Activated CD4-positive, alpha-beta T cell treated with anti-CD3 and anti-CD28 coated beads for 36 hours (primary cell): ENCODE measurements at places on chromosomes 1 and 21.

- DNase-seq = no peak
Measured at GRCh38 chr21:46207920-46208591, 20.5 kb downstream of the LSS start.

DNA sequence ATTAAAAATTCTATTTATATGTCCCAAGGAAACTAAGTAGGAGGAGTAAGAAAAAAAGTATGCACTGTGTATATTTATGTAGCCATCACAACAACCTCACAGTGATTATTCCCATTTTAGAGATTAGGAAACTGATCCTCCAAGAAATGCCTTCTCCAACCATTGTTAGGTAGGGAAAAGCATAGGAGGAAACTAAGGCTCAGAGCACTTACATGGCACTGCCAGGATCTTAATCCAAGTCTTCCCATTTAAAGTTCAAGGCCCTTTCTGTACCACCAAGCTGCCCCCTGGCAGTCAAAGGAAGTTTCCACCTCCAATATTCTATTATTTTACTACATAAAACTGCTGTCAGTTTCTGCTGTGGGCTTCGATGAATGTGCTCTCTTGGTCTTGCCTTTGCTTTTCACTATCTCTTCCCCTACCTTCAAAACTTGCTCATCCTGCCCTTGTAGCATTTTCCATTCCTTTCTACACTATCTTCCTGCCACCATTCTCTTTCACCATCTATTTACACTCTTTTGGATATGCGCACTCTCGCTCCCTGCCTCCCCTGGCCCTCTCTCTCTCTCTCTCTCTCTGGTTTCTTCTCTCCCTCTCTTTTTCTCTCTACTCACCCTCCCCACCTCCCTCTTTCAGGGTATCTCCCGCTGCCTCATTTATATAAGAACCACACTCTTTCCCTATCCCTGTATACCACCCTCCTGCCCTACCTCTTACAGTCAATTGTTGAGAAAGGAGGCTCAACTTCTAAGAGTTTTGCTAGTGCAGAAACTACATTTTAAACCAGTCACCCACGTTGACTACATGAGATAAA lies 34.0 kb downstream of the PUM1 start:
- DNase-seq = no peak

- DNase-seq = no peak
Measured at GRCh38 chr1:113534875-113535274, 144.6 kb downstream of the MAGI3 start.

GRCh38 chr1:117670976-117671780 lies 65.3 kb downstream of the TENT5C start:
- DNase-seq = no peak
